ENCODE measurements at places on chromosomes 3 and 15.
A peak's percentile ranks its signal among the peaks of the same experiment; 100 is the strongest.

DNA sequence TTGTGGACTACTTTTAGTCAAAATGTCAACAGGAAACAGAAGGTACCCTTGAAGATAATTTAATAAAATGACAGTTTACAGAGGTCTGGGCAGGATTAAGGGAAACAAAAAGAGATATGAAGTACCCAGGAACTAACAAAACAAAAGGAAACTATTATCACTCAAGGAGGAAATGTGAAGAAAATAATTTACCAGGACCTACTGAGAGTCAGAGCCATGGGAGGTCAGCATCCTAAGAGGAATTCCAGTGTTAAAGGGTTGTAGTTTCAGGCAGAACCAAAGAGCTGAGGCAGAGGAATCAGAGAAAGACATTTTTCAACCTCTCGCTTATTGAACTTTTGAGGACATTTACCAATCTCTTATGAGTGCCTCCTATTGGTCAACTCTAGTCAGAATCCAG is 408.9 kb upstream of the CBLB start:
- DNase-seq, result no peak

- no peak for DNase-seq
Observed at GRCh38 chr3:117734496-117734895, 1024.9 kb downstream of the TUSC7 start.

GRCh38 chr3:102143536-102143935 is 291.3 kb upstream of the ZPLD1 start:
- no peak for DNase-seq

GRCh38 chr15:31023841-31024240 is 32.4 kb upstream of the MTMR10 start:
- no peak for DNase-seq

GRCh38 chr3:124553178-124553577 is 177.1 kb upstream of the UMPS start:
- no peak for DNase-seq

DNA sequence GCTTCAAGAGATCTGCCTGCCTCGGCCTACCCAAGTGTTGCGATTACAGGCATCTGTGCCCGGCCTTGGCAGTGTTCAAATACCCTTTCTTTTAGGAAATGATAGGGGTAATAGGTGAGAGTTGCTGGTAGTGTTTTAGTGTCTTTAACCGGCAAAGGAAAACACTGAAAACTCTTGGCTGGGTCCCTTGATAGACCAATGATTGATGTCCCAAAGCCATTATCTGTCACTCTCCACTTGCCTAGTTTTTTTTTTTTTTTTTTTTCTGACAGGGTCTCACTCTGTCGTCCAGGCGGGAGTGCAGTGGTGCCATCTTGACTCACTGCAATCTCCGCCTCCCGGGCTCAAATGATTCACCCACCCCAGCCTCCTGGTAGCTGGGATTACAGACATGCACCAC is 19.7 kb downstream of the EBLN2 start:
- DNase-seq, result no peak

GRCh38 chr15:98850961-98851572 is 156.5 kb downstream of the PGPEP1L start:
- DNase-seq, result peak; percentile 74

DNA sequence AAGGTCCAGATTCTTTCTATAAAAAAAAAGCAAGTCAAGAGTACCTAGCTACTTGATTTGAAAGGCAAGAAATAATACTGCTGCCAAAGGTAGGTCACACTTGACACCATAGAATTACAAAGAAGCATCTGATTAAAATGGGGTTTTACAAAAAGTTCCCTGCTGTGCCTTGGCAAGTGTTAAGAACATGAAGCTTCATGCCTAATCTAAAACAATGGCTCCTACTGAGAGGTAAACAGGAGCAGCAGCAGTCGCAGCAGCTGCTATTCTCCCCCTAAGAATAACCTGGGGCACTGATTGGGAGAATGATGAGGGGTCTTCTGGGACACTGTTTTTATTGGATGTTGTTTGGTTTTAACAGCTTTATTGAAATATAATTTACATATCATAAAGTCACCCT is 14.1 kb downstream of the UBP1 start:
- DNase-seq, result no peak

DNA sequence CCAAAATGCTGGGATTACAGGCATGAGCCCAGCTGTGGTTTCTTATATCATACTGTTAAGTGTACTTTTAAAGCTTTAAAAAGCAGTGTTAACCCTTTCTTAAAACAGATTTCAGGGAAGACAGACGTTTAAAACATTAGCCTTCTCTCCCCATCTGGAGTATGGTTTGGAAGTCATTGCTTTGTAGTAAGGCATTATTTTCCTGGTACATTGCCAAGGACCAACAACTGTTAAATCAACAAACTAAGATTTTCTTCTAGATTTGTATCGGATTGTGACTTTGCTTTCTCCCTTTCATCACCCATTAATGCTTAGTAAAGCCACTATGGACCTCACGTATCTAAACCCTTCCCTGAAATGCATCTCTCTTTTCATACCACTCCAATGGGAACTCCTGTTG is 50.5 kb downstream of the UBE2E1 start:
- DNase-seq, result no peak

- no peak for DNase-seq
Observed at GRCh38 chr3:21142949-21143348, 608.1 kb downstream of the ZNF385D start.

DNA sequence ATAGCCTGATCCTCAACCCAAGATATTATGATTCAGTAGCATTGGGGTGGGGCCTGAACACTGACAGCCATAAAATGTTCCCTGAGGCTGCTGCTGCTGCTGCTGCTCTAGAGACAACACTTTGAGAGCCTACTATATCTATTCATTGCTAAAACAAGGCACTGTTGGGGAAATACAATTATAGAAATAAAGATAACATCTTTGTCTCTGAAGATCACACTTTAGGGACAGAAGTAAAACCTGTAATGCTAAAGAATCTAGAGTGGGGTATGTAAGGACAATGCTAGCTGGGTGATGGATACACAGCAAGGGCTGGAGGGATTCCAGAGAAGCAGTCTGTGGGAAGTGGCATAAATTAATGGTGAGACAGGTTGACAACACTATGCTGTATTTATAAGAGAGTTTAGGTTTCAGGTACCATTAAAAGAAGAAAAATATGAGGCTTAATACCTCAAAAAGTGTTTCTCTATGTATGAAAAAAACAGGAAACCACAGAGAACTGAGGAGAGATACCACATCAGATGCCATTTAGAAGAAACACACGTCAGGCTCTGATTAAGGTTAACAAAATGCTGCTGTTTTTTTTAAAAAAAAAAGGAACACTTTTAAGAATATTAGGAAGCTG is 115.9 kb downstream of the CBLB start:
- DNase-seq, result no peak

DNA sequence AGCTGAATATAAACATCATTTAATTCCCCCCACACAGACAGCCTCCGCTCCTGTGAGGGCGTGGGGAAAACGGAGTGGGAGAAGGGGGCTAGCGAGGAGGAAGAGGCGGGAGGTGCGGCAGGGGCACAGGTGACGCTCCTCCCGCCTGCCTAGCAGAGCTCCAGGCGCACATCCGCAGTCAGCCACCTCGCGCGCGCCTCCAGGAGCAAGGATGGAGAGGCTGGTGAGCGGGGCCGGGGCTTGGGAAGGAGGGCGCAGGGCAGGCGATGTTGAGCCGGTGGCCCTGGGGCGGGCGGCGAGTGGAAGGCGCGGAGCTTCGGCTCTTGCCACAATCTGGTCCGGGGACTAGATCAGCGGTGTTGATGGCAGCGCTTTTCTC is at the start of gene CD200:
TSS of gene CD200 (plus strand) at position 155 of the 379 bp plus-strand sequence. CDS start at position 212, 57 bp downstream.
- peak; percentile 17 for DNase-seq

GRCh38 chr15:58762731-58763130 is 8.4 kb upstream of the MINDY2 start:
- no peak for DNase-seq

DNA sequence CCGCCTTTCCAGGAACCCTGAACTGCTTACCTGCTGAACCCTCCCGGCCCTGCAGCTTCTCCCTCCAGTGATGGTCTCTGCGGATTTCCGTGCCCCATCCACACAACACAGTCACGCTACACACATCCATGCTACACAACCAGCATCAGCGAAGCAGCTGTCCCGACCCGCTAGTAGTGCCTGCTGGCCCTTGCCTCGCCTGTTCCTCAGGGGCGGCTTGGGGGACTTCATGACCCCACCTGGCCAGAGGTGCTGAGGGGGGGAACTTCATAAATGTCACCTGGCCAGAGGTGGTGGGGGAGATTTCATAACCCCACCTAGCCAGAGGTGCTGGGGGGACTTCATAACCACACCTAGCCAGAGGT is 530 bp upstream of the TUBGCP5 start:
- DNase-seq, result no peak

DNA sequence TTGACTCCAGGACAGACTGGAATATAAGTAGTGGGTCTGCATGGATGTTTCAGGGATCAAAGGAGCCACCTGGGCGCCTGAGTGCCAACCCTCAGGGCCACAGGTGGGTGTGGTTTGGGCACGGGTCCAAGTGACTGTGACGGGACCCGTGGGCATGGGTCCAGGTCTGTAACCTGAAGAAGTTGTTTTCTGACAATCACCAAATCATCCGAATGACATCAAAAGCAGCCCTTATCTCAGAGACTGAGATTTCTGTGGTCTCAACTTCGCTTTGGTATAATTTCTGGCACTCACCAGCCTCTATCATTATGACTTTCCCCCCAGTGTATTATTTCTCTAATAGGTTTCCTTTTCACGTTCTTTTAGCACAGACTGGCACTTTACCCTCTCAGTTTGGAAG is 24.4 kb downstream of the RLBP1 start:
- DNase-seq, result no peak

- peak; percentile 26 for DNase-seq
Observed at GRCh38 chr3:183638101-183638852, 2.9 kb downstream of the KLHL24 start.

DNA sequence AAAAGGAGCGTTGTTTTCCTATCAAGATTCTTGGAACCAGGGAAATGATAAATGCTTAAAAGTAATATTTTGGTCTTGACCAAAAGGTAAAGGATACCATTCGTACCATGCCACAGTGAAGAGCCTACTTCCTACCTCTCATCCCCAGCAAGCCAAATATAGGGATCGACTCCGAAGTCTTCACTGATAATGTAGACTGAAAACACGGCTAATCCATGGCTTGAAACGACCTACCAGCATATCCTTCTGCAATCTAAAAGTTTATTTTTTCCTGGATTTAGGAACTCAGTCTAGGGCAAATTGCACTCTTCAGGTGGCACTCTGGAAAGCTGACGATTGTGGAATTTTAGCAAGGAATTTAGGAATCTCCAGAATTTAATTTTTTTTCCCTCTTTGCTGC is 1.9 kb upstream of the SEMA6D start:
- DNase-seq, result no peak

DNA sequence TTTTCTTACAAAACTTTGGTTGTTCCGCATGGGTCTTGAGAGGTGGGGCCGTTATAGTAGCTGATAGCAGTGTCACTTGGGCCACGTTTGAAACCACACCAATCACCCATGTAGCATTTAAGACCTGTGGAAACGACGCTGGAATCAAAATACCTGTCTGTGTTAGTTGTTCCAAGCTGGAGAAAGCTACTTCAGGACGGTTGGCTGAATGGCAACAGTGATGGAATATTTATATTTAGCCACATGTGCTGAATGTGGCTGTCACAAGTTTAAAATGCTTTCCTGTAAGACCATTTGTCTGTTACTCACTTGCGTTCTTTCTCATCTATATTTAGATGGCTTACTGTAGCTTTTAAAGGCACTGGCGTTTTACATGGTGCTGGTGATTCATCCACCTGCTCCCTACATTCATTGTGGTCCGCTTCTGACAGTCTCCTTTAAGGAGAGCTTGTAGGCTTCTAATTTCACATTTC is 1.4 kb downstream of the DNAJA4 start:
- DNase-seq, result peak; percentile 26

DNA sequence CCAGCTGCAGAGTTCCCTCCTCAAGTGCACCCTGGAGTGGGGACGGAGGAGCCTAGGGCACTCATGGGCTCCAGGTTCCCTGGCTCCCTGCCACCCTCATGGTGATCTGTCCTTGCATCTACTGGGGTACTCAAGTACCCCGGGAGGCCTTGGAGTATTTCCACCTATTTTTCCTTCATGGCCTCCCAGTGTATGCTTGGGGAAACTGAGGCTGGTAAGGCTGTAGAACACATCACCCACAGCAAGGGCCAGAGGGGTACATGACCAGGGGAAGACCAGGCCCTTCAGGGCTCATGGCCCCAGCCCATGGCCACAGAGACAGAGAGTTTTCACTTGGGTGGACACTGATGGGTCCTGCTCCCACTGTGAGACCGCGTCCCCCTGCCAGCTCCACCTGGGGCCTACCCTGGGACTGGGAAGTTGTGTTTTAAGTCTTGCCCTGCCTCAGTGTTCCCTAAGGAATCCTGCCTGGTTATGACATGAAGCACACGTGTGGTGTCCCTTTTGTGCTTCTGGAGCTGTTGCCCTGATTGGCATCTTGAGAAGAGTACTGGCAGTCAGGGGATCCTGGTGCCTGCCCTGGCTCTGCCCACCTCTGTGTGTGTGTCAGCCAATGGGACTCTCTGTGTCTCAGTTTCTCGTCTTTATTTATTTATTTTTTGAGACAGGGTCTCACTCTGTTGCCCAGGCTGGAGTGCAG is 132.8 kb downstream of the TJP1 start:
- DNase-seq, result no peak

GRCh38 chr15:101504373-101504772 is 14.9 kb upstream of the PCSK6 start:
- no peak for DNase-seq

GRCh38 chr3:150805354-150805753 is 42.4 kb upstream of the SIAH2 start:
- DNase-seq, result no peak

DNA sequence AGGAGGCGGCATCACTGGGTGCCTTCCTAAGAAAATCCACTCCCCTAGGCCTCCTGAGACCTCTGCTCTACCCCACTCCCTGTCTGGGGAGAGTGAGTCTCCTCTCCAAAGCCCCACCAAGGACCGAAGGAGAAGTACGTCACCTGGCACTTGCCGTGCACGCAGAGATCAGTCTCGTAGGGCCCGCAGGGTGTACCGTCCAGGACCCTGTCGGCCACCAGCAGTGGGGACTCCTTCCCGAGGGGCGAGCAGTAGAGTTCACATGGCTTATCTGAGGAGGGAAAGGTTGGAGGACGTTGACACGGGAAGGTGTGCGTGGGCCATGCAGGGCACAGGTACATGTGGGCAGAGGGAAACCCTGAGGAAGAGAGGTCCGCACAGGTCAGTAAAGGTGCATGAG is 232.9 kb downstream of the ADAMTS17 start:
- no peak for DNase-seq

GRCh38 chr3:30550246-30550645 is 56.2 kb upstream of the TGFBR2 start:
- no peak for DNase-seq
